Caudate nucleus (tissue), 63 donors: ENCODE measurements at places on chromosomes 12 and 14.

GRCh38 chr14:57388067-57388466 is 2.3 kb upstream of the NAA30 start:
- no peak for DNase-seq

DNA sequence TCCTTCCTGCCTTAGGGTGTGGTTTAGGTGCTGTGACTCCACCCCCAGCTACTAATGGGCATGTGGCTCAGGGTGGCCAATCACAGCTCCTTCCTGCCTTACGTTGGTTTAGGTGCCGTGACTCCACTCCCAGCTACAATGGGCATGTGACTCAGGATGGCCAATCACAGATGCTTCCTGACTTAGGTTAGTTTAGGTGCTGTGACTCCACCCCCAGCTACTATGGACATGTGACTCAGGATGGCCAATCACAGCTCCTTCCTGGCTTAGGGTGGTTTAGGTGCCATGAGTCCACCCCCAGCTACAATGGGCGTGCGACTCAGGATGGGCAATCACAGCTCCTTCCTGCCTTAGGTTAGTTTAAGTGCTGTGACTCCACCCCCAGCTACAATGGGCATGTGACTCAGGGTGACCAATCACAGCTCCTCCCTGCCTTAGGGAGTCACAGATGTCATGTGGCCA is 163.9 kb downstream of the TBX5 start:
- DNase-seq, result no peak

GRCh38 chr14:60326274-60326673 is 77.3 kb downstream of the PPM1A start:
- DNase-seq, result no peak

- DNase-seq, result no peak
These were observed 31.1 kb upstream of the EIF5 start for GRCh38 chr14:103302966-103303365.

GRCh38 chr12:13670285-13670866 is 311.0 kb downstream of the GRIN2B start:
- DNase-seq, result no peak

- DNase-seq, result no peak
These were observed 213.1 kb downstream of the CHST11 start for GRCh38 chr12:104669851-104670337.

GRCh38 chr12:47755655-47756562 is 2.8 kb downstream of the RAPGEF3 start:
- no peak for DNase-seq

DNA sequence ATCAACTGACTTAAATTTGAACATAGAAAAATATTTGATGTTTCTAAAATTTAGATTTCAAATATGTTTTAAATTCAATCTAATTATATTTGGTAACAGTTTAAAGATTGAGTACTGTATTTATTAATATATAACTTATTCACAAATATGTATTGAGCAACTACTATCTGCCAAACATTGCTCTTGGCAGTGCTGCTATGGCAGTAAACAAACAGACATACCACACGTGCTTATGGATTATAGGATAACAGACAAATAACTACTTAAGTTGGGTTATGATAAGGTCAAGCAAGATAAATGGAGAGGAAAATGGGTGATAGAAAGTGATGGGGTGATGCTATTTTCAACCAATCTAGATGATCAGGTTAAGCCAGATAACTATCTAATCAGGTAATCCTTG is 538.1 kb downstream of the C12orf50 start:
- no peak for DNase-seq

- DNase-seq, result no peak
These were observed 268.8 kb downstream of the ADGRD1 start for GRCh38 chr12:131222329-131223139.

DNA sequence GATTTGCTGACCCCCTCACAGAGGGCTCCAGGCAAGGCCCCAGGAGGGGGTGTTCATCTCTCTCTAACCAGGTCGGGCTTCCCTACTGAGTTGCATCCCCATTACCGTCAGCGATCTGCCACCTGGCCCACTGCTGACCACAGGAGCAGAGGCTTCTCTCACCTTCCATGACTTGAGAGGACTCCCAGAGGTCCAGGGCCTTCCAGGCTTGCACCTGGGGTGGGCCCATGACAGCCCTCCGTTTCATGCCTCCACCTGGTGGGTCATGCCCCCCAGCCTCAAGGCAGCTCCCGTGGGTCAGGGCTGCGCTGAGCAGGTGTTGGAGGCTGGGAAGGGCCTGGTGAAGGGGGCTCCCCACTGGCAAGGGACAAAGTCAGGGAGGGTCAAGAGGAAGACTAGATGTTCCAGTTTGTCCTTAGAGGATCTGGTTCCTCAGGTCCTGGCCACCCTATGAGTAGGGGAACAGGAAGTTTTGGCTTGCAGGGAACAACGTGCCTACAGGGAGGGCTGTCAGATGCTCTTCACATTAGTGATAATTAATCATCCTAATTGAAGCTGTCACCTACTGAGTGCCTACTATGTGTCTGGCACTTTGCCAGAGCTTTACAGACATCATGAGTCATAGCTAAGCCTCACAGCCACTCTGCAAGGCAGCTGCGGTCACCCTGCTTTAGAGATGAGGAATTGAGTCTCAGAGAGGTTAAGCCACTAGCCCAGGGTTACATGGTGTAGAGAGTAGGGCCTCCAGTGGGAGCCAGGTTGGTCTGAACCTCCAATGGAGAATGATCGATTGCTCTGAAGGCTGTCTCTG is 13.8 kb downstream of the NFKBIA start:
- DNase-seq, result no peak

DNA sequence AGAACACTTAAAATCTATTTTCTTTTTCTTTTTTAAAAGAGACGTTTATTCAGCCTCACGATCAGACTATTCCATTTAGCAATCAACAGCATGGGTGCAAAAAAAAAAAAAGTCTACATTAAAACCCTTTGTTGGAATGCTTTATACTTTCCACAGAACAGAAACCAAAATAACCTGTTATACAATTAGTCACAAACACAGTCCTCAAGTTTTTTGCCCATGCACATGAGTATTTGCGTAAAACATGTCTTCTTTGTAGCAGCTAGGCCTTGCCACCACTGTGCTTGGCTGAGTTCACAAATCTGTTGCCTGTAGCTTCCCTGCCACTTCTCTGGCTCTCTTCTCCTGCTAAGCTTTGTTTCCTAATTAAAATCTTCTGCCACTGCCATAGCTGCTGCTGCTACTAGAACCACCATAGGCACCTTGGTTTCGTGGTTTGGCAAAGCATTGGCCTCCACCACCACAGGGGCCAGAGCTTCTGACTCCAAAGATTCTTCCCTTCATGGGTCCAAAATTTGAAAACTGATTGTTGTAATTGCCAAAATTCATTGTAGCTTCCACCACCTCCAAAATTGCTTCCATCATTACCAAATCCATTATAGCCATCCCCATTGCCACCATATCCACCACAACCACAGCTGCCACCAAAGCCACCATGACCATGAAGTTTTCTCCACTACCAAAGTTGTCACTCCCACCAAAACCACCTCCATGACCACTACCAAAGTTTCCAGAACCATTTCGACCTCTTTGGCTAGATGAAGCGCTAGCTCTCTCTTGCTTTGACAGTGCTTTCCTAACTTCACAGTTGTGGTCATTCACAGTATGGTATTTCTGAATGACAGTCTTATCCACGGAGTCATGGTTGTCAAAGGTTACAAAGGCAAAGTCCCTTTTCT is 38.1 kb downstream of the KLRG1 start:
- no peak for DNase-seq

GRCh38 chr12:56158926-56159461 is 835 bp downstream of the MYL6 start:
- peak; percentile 42 for DNase-seq

- DNase-seq, result no peak
These were observed 26.2 kb downstream of the SNRPF start for GRCh38 chr12:95884998-95885397.

DNA sequence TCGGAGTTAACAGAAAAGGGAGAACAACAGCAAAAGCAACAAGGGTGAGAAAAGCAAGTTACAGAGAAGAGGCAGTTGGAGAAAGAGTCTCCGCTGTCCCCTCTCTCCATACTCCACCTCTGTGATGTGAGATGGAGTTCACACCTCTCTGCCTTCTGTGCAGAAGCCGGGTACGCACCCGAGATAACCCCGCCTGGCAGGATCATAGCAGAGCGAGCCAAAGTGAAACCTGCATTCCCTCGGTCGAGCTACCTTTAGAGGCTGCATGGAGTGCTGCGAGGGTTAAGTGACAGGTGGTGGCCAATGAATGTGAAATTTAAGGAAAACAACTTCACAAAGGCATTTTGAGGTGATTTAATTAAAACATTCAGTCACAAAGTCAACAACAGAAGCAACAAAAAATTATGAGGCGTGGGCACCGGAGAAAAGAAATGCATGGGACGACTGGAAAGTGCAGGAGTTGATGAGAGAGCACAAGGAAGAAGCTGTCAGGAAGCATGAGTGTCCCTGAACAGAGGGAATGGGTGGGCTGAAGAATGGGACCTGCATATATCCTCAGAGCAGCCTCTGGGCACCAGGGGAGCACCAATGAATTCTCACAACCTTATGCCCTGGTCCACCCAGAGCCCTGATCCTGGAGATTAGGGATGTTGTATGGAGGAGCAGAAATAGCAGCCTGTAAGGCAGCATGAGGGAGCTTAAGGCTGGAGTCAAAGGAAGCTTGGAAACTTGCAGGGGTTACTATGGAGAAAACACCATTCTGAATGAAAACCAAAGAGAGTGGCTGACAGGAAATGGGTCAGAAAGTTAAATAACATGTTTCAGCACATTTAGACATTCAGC is 208.3 kb downstream of the EMP1 start:
- no peak for DNase-seq

DNA sequence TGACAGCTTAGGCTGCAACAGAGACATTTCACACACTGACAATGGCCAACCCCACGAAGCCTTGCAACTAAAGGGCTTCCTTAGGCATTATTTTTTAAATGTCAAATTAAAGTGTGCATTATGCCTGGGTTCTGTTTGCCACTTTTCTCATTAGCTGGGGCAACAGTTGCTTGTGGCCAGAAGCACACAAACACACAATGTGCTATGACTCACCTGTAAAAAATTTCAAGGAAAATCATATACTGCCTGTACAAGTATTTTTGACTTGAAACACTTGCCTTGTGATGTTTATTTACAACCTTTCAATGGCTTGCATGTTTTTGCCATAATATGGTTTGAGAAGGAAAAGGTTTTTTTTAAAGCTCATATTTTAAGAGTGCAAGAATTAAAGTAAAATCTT is 1.9 kb downstream of the NTN4 start:
- no peak for DNase-seq

DNA sequence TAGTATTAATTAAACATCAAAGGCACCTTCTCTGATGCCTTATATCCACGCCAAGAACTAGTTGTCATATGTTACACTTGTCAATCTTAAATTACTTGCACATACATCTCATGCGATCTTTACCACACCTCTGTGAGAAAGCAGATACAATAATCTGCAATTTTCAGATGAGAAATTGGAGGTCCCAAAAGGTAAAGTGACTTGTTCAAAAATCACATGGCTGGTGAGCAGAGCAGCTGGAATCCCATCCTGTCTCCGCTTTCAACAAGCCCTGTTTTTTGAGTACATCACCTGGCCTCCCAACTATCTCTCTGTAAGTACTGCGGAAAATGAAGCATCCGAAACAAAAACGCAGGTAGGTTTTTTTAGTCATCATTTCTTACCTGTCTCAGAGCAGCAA is 203.4 kb upstream of the FOXN3 start:
- no peak for DNase-seq

DNA sequence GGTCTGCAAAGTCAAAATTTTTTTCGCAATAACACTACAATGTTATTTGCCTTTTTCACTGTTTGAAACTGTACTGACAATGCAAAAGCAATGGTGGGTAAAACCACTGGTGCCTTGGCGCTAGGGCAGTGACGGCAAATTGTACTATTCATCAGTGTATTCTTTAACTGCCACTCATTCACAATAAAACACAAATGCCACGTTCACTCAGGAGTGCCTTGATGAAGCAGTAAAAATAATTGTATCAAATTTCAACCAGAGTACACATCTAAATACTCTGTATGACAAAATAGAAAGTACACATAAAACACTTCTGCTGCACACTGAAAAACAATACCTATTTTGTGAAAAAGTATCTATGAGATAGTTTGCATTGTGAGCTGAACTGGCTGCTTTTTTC is 17.8 kb downstream of the DCAF5 start:
- DNase-seq, result no peak

DNA sequence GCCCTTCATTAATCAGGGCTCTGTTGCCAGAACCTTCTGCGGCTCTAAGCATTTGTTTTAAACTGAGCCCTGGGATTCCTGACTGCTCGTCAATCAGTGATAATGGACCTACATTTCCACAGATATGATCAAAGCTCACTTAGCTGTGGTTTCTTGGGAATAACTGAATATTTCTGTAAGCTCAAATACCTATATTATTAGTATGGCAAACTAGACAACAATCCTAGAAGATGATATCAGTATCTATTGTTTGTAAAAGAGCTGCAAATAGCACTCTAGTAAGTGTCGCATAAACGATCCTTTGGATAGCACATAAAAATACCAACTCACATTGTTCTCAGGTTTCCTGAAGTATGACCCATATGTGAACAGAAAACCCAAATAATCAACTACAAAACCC is 150.4 kb downstream of the PPM1H start:
- DNase-seq, result no peak

GRCh38 chr14:102078831-102079699 is 7.8 kb downstream of the HSP90AA1 start:
- no peak for DNase-seq

DNA sequence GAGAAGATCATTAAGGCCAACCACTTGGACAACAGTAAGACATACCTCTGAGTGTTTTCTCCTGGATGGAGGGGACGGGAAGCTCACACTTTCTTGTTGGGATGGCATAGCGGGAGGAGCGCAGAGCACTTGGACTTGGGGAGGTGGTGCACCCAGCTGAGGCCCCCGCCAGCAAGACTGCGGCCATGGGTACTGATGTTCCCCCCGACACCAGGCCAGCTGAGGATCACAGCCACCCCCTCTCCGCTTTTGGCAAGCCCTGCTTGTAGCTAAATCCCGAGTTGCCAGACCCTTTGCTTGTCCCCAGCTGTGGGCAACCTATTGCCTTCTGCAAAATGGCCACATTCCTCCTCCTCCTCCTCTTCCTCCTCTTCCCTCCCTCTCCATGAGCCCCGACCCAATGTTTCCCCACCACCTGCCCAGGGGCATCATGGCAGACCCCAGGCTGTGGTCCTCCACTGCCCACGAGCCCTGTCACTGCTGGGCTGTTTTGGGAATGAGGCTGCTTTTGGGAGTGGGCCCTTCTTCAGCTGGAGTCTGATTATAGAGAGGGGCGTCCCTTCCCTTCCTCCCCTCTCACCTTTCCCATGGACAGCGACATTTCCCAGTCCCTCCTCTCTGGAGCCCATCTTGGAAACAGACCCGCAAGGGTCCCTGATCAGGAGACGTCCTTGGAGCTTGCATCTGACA is 62.8 kb downstream of the PRMT8 start:
- DNase-seq, result no peak

DNA sequence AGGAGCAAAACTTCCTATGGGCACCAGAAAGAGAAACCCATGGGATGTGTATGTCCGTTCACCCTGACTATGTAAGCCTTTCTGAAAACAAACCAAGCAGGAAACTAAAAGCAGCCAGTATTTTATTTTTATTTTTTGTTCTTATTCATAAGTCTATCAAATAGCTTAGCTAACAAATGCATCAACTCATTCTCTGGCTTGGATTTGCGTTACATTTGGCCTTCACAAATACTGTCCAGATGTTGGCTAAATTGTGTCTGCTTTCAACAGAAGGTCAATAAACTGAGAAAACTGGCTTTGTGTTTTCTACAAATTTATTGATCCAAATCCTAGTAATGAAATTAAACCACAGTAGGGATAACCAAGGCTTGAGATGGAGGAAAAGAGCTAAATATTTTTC is 379.0 kb downstream of the NOVA1 start:
- no peak for DNase-seq
